ENCODE measurements at places on chromosomes 7 and 10.
A peak's percentile ranks its signal among the peaks of the same experiment; 100 is the strongest.

DNA sequence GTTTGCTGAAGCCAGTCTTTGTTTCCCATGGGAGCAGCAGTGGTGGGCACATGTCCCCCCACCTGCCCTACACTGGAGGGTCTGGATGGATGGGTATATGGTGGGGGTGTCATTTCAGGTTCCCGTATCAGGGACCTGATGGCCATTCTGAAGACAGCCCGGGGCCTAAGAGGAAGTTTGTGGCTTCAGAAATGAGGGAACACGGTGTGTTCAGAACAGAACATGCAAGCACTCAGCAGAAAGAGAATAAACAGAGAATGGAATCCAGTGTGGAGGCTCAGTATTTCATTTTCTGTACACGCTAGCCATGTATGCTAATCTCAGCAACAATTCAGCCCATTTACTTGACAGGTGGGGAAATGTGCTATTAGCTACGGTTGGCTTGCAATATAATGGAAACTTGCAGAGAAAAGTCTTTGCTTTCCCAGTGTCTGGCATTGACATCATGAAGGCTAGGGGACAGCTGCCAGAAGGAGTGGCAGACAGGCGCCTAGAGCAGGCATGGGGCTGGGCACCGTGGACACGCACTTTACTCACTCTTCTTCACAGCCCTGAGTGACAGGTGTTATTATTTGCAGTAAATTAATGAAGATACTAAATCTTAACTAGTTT, 98.6 kb downstream of the ELMO1 start:
- DNase-seq = no peak

DNA sequence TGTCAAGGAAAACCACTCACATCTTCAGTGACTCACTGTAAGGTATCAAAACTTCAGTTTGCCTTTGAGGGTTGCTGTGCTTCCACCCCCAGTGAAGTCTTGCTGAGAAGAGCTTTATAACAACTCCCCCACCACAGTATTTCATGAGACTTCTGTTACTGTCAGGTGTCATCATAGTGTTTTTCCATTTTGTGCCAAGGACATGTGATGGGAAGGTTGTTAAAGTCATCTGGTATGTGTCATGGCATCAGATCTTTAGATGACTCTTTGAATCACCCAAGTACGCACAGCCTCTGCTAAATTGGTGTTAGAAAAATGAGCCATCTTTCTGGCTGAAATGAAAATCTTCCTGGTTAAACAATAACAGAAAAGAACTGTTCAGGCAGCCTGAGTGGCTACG, 115.0 kb upstream of the CCDC6 start:
- no peak for DNase-seq

GRCh38 chr7:127913686-127914085, 117.6 kb downstream of the LRRC4 start:
- no peak for DNase-seq

DNA sequence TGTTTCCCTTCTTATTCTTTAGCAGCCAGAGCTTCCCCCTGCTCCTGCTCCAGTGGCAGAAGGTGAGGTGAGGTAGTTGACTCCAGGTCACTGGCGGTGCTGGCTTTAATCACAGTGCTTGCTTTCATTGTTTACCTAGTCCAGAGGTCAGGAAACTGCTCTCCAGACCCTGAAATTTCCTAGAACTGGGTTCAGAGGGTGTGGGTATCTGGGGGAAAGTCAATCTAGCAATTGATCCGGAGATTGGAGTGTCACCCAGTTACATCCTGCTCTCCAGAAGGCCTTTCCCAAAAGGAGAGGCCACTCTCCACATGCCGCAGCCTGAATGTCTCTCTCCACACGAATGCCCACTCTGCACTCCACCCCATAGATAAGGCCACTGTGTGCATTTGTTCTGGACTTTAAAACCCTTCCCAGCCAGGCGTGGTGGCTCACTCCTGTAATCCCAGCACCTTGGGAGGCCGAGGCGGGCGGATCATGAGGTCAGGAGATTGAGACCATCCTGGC, 2.1 kb upstream of the MBL2 start:
- DNase-seq = no peak

DNA sequence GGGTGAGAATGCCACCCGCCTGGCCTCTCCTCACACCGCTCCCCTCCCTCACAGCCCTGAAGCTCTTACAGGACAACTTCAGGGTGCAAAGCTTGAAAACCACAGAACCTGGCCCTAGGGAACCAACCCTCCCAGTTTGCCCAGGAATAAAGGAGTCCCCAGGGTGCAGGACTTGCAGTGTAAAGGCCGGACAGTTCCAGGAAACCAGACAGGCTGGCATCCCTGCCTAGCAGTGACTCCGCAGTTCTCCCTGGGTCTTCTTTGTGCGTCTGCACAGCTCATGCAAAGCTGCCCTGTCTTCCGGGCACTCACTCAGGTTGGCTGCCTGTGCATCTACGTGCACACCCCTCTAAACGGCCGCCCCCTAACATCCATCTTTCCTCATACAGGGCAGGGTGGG, 36.1 kb downstream of the HSPA12A start:
- DNase-seq = no peak

DNA sequence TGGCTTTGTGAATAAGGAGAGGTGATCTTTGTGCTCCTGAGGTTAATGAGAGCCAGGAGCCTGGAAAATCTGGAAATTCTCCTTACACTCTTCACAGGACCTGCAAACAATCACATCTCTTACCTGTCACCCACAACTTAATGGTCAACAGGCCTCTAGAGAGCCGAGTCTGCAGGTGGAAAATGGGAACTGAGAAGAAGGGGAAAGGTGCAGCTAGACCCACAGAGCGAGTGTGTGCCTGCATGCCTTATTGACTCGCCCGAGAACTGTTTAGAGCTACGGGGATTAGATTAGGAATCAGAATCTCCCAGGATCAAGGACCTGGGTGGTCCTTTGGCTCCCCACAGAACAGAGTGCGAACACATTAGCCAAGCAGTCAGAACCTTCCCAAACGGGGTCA, 329.6 kb downstream of the PTEN start:
- no peak for DNase-seq

DNA sequence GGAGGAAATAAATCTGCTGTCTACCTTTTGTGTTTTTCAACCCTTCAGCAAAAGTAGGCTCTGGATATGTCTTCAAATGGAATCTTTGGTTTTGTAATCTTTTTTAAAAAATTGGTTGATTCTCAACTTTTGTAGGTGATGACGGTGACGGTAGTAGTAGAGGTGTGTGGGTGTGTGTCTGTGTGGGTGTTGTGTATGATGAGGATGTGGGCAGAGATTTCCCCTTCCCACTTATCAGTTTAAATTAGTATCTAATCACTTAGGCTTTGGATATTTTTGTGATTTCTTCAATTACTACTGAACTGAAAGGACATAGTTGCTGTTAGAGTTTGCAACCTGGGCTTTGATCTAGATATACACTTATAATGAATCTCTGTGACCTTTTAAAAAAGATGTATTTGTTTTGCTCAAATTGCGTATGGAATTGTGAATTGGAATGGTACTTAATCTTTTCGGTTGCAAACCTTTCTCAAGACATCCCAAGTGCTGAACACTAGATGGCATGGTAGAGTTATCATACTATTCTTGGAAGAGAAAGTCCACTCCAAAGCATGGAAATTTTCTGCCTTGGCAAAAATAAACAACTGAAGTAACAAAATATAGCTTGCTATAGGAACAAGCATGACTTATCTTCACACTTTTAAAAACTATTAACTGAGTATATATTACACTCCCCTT, 51.9 kb upstream of the A1CF start:
- no peak for DNase-seq

DNA sequence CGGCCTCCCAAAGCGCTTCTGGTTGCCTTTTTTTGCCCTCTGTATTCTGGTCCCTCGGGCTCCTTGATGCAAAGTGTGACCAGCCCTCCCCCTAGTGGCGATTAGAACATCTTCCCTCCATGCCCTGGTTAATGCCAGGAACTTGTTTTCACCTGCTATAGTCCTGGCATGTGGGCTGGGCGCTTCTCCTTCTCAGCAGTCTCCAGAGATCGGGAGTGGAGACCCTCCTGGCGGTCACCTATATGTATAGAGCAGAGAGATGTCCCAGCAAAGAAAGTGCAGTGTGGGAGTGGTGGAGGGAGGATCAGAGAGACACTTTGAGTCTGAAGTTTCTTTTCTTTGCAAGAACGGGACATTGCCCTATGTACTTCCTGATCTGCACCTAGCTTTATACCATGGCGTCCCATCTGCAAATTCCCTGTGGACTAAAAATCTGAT, 264.1 kb downstream of the OTUD1 start:
- peak; percentile 6 for DNase-seq

- DNase-seq = no peak
Observed at GRCh38 chr7:70313271-70313670, 715.0 kb downstream of the AUTS2 start.

- DNase-seq = no peak
Observed at GRCh38 chr10:29257106-29257783, 31.6 kb upstream of the LYZL1 start.

GRCh38 chr10:132282667-132283603, 24.8 kb downstream of the STK32C start:
- DNase-seq = no peak

GRCh38 chr7:156222151-156222550, 409.9 kb upstream of the SHH start:
- DNase-seq = no peak

DNA sequence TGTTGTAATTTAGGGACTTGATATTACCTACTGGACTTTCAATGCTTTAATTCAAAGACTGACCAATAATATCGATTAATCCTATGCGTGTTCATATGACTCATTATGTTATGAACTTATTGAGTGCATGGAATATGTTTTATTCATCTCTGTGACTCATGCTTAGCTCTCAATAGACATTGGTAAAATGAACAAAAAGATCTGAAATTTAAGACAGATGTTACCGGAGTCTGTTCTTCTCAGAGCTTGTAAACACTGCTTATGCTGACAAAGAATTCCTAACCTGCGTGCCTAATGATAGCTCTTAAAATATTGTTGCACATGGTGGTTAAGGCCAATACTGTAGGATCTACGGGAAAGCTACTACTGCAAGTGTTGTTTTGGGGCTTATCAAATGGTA, 131.5 kb upstream of the ACBD5 start:
- DNase-seq = no peak

- no peak for DNase-seq
Observed at GRCh38 chr7:105238198-105238765, 150.4 kb downstream of the SRPK2 start.

DNA sequence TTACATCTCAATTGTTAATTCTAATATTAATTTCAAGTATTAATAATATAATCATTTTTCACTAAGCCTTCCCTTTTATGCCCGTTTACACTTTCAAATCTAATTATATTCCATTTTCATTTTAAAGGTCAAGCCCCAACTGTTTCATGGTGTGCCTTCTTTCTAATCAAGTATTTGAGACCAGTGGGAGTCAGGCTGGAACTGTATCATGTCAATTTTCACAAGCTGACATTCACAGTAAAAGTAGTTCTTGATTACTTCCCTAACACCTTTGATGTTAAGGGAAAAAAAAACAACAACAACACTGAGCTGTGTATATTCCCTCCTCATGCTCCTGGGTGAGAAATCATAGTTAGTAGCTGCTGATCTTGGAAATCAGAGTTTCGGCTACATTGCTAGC, 38.1 kb downstream of the SFTPD start:
- no peak for DNase-seq

GRCh38 chr7:38160003-38160571, 18.0 kb upstream of the STARD3NL start:
- no peak for DNase-seq

GRCh38 chr7:120717166-120717565, 140.8 kb downstream of the TSPAN12 start:
- DNase-seq = no peak

GRCh38 chr7:158420591-158421340, 166.9 kb downstream of the PTPRN2 start:
- no peak for DNase-seq

DNA sequence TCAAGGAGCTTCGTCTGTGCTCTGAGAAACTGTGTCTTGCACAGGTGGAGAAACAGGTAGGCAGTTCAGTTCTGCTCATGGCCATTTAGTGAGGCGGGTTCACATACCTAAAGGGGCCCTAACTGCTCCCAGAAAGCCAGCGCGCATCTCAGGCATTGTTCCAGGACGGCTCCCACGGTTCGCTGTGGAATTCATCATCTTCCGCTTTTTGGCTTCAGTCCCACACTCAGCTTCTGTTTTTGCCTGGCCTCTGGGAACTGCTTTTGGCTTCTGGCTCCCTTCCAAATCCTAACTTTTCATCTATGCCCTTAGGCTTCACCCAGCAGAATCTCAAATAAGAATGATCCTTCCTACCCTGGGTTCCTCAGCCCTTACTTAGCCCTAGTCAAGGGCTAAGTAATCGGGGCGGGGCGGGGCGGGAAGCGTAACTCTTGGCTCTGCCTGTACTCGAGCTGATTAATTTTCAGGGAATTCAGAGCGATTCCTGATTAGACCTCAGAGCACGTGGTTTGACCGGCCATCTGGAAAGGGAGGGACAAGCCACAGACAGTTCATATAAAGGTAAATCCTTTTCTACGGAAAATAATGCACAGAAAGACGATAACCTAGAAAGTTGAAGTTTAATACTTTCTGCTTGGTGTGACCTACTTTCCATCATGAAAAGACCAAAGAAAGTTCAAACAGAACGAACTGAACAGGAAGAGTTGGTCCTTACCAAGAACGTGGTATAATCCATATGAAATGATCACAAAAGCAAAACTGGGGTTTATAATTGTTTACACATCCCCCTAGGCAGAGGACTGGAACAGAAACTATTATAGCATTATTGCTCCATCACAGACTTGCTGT, 105.7 kb downstream of the ST8SIA6 start:
- DNase-seq = no peak

- no peak for DNase-seq
Observed at GRCh38 chr7:143369678-143370651, 7.5 kb upstream of the FAM131B start.

DNA sequence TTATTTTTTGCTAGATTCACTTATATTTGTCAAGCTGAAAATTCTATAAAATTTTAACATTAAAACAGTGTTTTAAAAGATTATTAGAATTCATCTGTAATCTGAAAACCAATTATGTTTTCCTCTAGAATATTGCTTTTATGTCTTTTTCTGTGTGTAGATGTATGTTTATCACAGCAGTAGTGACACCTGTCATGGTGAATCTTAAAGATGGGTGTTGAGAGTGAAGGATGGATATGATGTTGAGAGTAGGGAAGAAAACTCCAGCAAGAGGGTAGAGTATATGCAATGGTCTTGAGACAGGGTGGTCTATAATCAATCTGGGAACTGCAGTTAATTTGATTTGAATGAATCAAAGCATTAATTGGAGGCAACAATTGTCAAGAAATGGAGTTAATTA, 336.9 kb upstream of the CDC14C start:
- no peak for DNase-seq

- DNase-seq = no peak
Observed at GRCh38 chr10:123301077-123301857, 147.1 kb downstream of the BUB3 start.

DNA sequence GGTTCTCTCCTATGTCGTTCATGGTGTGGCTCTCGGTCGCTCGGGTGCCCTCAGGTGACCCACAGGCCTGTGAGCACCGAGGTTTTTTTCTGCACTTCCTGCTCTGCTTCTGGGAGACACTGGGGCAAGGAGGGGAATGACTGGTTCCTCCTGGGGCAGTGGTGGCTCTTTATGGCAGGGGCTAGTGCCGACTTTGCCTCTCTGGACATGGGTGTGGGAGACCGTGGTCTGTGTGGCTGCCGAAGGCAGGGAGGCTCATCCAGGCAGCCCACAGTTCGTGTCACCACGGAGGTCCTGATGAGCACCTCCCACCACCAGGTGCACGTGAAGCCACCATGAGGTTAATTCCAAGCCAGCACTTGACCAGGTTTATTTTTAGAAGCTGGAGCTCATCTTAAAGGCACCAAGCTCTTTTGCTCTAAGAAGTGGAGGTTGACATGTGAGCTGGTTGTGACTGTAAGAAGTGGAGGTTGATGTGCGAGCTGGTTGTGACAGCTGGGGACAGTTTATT, 24.7 kb upstream of the DPYSL4 start:
- no peak for DNase-seq
